ENCODE measurements at places on chromosomes 7 and 10.

DNA sequence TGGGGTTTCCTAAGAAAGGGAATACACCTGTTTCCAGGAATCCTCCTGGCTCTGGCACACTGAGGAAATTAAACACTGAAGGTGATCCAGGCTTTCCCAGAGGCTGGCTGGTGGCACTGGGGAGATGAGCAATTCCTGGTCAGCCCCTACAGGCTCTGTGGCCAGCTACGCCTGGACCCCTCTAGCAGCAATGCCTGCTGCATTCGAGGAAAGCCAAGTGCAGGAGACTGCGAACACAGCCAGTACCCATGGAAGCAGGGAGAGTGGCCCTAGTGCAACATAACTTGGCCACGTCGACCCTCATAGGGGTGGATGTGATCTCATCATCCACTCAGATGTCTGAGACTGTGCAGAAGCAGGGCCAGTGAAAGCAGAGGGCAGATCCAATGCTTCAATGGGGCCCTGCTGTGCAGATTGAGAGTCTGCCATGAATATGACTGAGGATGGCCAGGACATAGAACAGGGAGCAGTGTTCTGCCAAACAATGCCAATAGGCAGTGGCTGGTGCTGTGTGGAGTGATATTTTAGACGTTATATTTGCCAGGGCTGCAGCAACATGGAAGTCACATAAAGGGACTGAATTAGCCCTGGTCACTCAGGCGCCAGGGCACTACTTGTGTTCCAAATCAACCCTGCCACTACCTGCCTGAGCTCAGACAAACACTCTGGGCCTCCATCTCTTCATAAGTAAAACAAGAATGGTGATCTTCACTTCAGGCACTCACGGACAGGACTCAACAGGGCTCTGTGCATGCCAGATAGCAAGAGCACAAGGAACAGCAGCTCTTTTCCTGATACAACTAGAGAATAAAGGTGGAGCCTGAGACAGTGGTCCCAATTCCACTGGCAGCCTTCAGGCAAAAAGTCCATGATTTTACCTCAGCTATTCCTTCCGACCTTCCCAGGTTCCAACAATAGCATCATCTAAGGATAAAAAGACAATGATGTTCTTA, 2.4 kb downstream of the ZNF488 start:
- DNase-seq: peak; percentile 9

DNA sequence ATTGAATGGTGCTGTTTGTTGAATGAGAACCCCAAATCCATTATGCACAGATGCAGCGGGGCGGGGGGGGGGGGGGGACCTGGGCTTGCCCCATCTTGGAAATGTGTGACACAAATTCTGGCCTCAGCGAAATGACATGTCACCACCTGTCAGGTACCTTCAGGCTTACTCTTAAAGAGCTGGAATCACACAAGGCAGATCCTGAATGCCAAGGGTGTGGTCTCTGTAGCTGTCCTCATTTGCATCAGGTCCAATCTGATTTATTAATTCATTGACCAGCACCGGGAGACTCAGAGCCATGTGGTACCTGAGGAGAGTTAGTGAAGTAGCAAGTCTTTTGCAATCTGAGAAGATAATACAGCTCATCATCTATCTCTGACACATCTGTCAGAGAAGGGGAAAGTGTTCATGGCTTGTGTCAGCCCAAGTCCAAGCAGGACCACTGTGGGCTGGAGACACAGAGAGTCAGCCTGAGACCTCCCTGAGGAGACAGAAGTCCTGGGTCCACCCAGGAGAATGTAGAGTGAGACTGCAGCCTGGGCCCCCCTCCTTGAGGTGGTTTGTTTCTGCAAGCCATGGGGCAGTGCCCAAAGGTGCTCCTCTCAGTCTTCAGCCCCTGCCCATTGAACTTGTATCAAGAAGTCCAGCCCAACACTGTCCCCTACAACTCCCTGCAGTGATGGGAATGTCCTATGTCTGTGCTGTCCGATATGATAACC, 46.7 kb downstream of the ADCYAP1R1 start:
- DNase-seq: no peak

GRCh38 chr10:71837098-71837827, 13.8 kb downstream of the PSAP start:
- no peak for DNase-seq

- DNase-seq: no peak
Measured at GRCh38 chr10:131588704-131589220, 277.2 kb upstream of the TCERG1L start.

GRCh38 chr10:131145756-131146155, 165.8 kb downstream of the TCERG1L start:
- no peak for DNase-seq

DNA sequence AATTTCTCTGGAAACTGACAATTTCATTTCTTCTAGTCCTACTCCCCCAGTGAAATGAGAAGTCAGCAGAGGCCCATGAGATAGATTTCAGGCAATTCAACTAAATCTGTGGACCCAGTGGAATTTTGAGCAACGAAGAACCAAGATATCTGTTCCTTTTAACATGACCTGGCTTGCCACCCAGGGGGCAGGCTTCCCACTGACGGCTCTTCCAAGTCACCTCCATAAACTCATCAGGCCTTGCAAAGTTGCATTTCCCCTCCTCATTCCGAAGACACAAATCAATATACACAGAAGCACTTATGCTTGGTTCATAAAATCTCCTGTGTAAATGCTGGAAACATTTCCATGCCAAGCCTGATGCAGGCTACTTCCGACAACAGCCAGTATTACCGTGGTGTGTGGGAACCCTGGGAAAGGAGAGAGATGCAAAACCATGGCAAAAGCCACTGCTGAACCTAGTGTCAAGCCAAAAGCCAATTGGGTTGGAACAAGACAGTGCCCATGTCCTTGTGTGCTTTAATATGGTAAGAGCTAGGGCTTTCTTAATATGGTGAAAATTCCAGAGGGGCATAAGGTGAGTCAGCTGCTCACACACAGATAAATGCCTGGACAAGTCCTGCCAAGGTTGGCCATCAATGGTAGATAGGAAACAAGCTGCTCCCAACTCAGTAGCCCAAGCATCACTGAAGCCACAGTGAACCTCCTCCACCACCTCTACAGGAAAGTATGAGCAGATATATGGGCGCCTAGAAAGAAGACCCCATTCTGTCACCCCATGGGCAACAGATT, 1.6 kb downstream of the FRMD4A start:
- DNase-seq: no peak

DNA sequence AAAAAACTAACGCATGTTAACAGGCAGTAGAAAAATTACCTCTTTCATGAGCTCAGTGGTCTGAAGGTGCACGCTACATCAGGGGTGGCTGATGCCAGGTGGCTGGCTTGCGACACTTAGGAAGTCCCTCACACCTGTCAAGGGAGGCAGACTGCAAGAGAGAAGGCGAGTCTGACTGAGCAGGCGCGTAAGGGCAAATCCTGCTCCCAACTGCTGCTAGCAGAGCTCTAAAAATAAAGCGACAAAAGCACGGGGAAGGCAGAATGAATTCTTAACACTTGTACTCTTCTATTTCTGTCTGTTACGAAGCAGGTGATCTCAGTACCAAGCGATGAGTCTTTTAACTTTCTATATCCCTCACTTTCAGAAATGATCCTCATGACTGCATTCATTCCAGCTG, 33.1 kb downstream of the CACNA2D1 start:
- no peak for DNase-seq

GRCh38 chr10:124917428-124918190, 24.3 kb upstream of the ZRANB1 start:
- DNase-seq: peak; percentile 49

DNA sequence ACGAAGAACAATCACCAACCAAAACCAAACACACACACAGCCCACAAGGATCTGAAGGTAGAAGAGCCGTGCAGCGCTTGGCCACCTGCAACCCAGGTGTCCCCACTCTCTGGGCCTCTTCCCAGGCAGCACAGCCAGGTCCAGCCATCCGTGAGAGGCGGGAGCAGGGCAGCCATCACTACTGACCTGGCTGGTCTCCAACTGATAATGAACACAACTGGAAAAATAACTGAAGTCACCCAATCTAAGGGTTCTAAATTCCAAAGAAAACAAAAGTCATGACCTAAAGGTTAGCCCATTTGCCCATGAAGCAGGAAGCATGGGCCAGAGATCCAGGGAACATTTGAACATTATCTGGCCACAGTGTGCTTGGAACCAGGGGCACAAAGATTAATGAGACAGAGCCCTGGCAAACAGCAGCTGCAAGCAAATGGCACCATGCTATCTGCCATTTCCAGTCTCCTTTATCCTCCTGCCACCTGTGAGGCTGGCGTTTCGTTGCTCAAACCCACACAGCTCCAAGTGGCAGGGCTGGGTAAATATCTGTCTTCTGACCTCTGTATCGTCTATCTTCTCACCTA, 207.9 kb downstream of the TNS3 start:
- DNase-seq: no peak

- DNase-seq: peak; percentile 41
Measured at GRCh38 chr10:103545771-103546281, 52.3 kb downstream of the NEURL1 start.
